ENCODE measurements at places on chromosomes 7 and 10.
A peak's percentile ranks its signal among the peaks of the same experiment; 100 is the strongest.

GRCh38 chr7:16801111-16801542, 3.7 kb downstream of the AGR2 start:
- DNase-seq, result peak; percentile 33

DNA sequence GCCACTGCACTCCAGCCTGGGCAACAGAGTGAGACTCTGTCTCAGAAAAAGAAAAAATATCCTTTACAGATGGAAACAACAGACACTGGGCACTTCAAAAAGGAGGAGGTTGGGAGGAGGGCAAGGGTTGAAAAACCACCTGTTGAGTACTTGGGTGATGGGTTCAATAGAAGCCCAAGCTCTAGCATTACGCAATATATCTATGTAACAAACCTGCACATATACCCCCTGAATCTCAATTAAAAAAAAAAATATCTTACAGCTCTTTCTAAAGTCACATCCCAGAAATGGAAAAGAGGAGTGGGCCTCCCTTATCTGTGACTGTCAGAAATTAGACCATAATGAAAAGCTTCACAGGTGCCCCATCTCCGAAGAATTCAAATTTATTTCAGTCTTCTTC, 12.1 kb downstream of the VIM start:
- DNase-seq, result no peak

DNA sequence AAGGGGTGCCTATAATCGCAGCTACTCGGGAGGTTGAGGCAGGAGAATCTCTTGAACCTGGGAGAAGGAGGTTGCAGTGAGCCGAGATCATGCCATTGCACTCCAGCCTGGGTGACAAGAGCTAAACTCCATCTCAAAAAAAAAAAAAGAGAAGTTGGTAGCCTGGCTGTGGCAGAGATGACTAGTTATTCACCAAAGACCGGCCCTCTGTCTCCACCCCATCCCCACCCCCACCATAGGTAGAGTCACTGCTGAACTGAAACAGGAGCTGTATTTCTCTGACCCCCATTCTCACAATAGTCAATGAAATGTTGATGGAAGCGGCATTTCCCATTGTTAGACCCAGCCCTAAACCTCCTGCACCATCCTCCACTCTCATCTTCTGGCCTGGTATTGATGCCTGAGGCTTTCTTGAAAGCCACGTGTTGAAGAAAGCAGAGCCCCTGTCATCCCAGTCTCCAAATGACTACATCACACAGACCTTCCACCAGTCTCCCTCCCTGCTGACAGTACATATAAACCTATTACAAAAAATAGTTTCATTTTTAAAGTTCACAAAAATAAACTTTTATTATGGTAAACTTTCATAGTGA, 9.4 kb upstream of the PIK3CG start:
- DNase-seq, result no peak

DNA sequence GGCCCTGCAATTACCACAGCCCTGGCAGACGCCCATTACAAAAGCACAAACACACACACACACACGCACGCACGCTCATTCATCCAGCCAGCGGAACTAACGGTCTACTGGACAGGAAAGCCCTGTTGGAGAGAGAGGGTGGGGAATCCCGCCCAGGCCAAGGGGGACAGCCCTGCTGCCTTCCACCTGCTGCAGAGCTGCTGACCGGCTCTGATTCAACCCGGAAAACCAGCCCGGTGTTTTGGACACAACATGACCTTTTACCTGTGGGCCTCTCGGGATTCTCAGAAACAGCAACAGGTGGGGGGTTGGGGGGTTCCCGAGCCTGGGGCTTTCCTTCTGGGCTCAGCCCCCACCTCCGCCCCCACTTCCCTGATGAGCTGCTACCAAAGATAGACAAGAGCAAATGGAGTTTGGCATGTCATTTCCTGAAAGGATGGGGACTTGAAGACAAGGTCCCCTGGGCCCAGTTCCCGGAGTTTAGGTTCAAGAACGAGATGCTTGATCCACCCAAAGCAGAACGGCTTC, 18.5 kb upstream of the SERPINE1 start:
- DNase-seq, result peak; percentile 74

DNA sequence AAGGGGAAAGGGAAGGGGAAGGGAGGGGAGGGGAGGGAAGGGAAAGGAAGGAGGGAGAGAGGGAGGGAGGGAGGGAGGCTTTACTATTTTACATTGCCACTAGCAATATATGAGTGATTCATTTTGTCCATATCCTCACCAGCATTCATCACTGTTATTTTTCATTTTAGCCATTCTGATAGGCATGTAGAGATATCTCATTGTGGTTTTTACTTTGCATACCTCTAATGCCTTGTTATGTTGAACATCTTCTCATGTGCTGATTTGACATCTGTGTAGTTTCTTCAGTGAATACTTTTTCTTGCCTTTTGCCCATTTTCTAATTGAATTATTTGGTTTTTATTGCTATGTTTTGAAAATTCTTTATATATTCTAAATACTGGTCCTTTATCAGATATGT, 52.7 kb downstream of the GCC1 start:
- no peak for DNase-seq

DNA sequence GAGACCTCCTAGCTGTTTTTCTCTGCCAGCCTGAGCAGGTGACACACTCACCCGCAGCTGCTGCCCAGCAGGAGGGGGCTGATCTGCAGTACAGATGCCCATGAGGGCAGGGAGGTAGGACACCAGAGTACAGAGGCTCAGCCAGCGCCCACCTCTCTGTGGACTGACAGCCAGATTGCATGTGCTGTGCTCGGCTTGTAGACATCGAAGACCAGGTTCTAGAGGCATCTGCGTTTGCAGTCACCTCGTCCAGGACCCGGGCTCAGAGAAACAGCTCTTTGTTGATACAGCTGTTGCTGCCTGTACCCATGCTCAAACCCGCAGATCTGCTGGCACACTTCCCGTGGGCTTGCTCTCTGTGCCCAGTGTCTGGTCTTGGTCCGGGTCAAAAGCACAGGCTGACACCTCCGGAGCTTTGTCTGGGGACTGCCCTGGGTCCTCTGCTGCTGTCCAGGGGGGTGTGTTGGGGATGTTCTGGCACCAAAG, 224.7 kb downstream of the GLRX3 start:
- DNase-seq, result no peak

- no peak for DNase-seq
Measured at GRCh38 chr10:112184052-112184371, 447 bp upstream of the GPAM start.

GRCh38 chr7:102024769-102025391, 207.5 kb downstream of the CUX1 start:
- DNase-seq, result no peak

GRCh38 chr10:116978901-116979300, 26.1 kb downstream of the SHTN1 start:
- no peak for DNase-seq

GRCh38 chr10:43867113-43867512, 218.4 kb upstream of the ZNF32 start:
- DNase-seq, result no peak

GRCh38 chr7:72751378-72751777, 76.6 kb downstream of the TYW1B start:
- no peak for DNase-seq

- DNase-seq, result peak; percentile 49
Measured at GRCh38 chr10:29957907-29958331, 101.5 kb downstream of the JCAD start.

DNA sequence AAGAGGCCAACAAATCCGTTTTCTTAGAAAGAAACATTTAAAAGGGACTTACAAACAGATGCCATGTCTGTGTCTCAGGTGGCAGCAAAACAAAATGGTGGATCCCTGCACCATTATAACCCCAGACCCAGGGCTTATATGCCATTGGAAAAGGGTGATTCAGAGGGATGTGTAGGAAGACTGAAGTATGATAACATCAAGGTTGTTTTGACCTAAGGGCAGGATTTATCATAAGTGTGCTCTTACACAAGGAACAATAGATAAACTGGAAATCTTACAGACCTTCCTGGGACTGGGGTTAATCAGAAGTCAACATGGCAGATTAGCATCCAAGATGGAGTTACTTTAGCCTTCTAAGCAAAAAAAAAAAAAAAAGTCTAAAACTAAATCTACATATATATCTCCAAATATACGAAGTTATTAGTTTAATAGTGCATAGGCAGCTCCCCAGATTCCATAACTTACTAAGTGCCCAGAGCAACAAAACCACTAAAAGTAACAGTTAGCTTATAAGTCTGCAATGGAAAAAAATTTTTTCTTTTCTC, 34.3 kb upstream of the WNT16 start:
- DNase-seq, result no peak

DNA sequence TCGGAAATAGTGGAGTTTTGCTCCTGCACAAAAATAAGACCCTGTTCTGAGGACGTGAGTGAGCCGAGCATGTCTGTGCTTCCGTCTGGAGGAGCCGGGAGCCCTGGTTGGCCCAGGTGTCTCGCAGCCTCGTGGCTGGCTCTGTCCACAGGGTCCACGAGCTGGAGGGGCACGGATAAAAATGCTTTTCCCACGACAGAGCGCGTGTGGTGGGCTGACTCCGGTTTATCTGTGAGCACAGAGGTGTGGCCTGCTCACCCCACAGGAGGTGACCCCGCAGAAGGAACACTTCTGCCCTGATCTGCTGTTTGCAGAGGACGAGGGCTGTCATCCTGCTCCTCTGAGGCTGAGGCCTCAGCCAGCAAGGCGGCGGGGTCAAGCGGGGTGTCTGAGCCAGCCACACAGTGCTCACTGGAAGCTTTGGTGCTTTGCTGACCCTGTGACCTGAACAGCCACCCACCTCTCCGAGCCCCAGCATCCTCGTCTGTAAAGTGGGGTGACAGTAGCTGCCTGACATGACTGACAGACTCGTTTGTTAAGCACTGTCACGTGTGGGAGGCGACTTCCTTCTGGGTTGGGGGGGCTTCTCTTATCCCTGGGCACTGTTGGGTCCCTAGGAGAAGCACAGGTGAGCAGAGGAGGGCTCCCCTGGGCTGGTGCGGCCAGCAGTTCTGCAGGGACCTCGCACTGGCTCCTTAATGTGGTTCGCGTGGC, 162.5 kb downstream of the DNAJB6 start:
- DNase-seq, result no peak

DNA sequence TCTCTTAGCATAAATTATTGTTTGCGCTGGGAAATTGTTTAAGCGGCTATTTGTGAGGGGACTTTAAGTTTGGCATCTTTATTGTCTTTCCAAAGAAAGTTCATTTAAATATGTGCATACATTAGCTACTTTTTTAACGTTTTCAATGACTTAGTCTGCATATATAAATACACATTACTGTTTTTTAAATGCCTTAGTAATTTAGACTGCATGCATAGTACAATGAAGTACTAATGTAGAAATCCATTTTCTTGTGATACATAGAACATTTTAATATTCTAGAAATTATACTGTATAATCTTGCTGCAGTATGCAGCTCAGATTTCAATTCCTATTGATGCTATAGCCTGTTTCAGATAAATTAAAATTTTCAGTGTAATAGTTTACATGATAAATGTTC, 325.4 kb downstream of the MALRD1 start:
- no peak for DNase-seq

All from fibroblast of gingiva (primary cell).